Stimulated activated CD4-positive, alpha-beta T cell treated with anti-CD3 and anti-CD28 coated beads, Interleukin-4, amount 100 ng/mL, for 24 hours (primary cell): ENCODE measurements at places on chromosomes 3 and 15.

DNA sequence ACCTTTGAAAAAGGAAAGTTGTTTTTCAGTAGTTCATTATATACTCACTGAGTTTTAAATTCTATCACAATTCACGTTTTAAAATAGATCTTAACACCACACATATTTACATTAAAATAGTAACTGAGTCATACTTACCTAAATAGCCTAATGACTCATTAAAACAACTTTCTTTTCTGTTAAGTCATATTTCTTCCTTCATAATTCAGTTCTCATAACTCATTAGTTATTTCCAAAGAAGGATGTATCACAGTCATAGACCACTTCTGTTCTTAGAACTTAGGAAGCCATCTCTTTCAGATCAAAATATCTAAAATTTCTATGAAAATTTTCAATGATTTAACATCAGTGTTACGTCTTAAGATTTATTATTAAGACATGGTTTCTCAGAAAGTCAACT lies 885.9 kb downstream of the FHIT start:
- no peak for DNase-seq

DNA sequence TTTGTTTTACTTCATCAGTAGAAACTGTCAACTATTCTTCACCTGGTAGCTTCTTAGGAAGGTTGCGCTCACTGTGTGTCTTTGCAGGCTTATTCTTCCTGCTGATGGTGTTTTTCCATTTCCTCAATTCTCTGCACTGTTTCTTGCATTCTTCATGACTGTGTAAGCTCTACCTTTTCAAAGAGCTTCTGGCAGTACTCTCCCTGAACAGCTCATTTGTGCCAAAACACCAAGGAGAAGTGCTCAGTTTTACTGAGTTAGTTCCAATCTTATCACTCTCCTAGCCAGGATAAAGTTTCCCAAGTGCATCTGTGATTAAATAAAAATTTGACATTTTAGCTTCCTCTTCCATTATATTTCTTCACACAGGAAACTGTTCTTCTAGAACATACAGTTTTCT lies 339.8 kb downstream of the EPHA3 start:
- no peak for DNase-seq

DNA sequence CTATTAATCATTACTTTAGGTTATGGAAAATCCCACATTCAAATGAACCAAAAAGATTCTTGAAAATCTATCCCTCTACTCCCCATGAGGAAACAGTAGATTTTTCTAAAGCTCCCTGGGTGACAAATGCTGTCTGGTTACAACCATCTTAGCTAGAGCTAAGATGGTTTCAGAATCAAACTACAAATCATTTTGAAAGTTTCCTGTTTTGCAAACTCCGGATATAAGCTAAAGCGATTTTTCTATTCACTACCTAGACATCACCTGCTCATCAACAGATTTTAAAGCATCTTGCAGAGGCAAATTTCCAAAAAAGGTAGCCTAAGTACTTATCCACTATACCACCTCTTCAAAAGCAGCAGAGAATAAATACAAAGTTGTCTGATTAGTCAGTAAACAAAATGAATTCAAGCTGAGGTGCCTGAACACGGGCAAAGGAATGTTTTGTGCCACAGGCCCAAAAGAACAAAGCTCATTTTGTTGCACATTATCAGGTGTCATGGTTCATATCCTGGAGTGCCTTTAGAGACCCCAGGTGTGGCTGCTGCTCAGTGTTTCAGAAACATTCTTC lies 204.9 kb downstream of the TNIK start:
- DNase-seq, result no peak

DNA sequence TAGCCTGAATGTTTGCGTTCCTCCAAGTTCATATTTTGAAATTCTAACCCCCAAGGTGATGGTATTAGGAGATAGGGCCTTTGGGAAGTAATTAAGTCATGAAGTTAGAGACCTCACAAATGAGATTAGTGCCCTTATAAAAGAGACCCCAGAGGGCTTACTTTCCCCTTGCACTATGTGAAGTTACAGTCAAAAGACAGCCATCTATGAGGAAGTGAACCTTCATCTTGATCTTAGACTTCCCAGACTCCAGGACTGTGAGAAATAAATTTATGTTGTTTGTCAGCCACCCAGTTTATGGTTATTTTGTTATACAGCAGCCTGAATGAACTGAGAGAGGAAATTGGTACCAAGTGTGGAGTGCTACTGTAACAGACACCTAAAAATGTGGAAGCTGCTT lies 74.4 kb downstream of the DAPK2 start:
- no peak for DNase-seq

- no peak for DNase-seq
These were observed 143.2 kb upstream of the HACD2 start for GRCh38 chr3:123728014-123728413.
